Bladder microvascular endothelial cell (primary cell): ENCODE measurements at places on chromosomes 5 and 9. TPM values are rescaled to one million over a fixed set of nuclear protein-coding genes. Genes with fewer than 3 reads are reported as not detected.

The ENG gene
- total RNA-seq: 76.9 and 295 TPM in 2 replicates

The PRR7 gene
- total RNA-seq: 1.6 TPM in 2 replicates

The GDA gene
- total RNA-seq: under 0.01 TPM in 1 of 2 replicates, not detected in the other

The IFNA6 gene
- total RNA-seq: not detected in 2 replicates

The RAD50 gene
- 8.9 and 26.1 TPM in 2 replicates for total RNA-seq

The FLT4 gene
- 78.0 and 431 TPM in 2 replicates for total RNA-seq

The PLPP7 gene
- 1.8 TPM in 2 replicates for total RNA-seq

The IGFBPL1 gene
- total RNA-seq: 0.25 TPM in 1 of 2 replicates, not detected in the other

The EFNA5 gene
- 0.81 and 53.3 TPM in 2 replicates for total RNA-seq

The AGTPBP1 gene
- 17.0 and 29.5 TPM in 2 replicates for total RNA-seq

The HMCN2 gene
- total RNA-seq: 0.19 and 0.32 TPM in 2 replicates

The CDH18 gene
- not detected in 2 replicates for total RNA-seq

The LMX1B gene
- total RNA-seq: not detected in 2 replicates

The MAMDC4 gene
- total RNA-seq: 0.97 and 6.2 TPM in 2 replicates

The PRRX2 gene
- 0.16 TPM in 1 of 2 replicates, not detected in the other for total RNA-seq

The CNTNAP3 gene
- 18.5 and 104 TPM in 2 replicates for total RNA-seq
